NCI-H1092 treated with DMSO at 0.1 percent for 48 hours (cell line): ENCODE measurements at places on chromosomes 16 and 17.

DNA sequence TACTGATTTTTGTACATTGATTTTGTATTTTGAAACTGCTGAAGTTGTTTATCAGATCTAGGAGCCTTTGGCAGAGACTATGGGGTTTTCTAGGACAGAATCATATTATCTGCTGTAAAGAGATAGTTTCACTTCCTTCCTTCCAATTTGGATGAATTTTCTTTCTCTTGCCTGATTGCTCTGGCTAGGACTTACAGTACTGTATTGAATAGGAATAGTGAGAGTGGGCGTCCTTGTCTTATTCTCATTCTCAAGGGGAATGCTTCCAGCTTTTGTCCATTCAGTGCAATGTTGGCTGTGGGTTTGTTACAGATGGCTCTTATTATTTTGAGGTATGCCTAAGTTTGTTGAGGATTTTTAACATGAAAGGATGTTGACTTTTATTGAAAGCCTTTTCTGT lies 290.1 kb downstream of the MAP2K4 start:
- no peak for DNase-seq

DNA sequence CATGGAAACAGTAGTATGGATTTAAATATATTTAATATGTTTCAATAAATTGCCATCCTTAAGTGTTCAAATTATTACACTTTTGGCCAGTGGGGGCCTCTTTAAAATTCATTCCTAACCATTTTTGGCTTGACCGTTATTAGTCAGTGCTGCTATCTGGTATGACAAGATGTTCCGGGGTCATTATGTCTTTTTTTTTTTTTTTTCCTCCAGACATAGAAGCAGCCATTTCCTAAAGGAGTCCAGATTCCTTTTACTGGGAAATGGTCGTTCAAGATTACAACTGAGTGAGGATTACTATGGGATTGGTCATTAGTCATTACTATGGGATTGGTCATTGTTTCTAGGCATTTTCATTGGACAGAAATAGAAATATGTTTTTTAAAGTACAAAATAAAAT lies 53.4 kb downstream of the NF1 start:
- DNase-seq = no peak

DNA sequence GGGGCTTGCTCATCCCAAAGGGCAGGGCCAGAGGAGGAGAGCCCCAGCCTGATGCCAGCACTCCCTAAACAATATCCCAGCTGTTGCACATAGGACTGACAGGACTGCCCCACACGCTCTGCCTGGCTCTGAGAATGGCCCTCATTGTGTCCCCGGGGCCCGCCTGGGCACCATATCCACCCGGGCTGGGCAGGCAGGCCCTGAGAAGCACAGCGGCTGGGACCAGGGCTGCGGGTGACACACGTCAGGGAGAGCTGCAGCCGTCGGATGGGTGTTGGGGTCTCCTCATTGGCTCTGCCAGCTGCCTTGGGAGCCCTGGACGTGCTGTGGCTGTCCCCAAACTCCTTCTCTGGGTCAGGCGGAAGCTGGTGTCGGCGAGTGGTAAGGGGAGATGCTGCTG lies 4.2 kb downstream of the BCAR1 start:
- DNase-seq = no peak

- DNase-seq = no peak
Measured at GRCh38 chr17:4167786-4168185, 24.8 kb downstream of the CYB5D2 start.

DNA sequence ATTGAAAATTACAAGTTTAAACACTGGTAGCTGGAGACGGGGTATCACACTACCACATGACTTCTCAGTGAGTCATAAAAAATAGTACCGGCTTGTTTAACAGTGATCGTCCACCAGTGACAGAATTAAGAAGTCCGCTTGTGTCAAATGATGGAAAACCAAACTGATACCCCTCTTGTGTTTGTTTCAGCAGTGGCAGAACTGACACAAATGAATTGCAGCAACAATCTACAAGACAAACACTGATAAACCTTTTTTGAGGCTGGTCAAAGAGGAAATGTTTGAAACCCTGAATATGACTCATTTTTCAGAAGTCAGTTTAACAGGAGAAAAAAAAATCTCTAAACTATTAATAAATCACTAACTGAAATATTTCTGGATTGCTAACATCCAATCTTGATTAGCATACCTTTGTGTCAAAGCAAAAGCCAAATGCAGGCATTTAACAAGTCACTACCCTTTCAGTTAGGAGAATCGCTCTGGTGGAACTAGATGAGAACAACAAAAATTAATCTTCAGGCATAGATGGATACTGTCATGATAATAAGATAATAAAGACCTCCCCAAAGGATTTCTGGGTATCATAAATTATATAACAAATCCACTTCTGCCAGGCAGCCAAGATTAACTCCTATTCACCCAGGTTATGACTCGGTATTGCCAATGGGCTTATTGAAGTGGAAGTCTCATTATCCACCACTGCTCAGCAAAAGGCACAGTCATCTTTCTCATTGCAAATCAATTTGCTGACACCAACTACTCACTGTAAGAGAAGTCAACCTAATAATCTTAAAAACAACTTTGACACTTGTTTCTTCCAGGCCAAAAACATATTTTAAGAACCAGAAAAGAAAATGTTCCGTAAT lies 20.8 kb downstream of the DCUN1D3 start:
- DNase-seq = no peak

DNA sequence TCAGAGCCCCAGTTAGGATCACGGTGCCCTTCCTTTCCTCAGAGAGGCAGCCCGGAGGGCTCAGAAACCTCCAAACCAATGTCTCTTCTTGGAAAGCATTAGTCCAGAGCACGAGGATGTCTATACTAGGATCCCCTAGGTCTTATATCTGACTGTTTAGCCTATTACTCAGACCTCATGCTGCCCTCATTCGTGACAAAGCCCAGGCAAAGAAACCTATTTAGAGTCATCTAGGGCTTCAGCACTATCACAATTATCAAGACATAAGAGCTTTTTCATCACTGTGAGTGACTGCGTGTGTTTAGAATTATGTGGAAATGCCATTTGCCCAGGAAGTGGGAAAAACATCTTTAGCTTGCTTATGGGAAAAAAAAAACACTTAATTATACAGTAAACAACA lies 159.8 kb upstream of the NOL11 start:
- no peak for DNase-seq

GRCh38 chr16:59385491-59385890 lies 651.4 kb upstream of the GOT2 start:
- DNase-seq = no peak

GRCh38 chr16:1677339-1677738 lies 740 bp upstream of the JPT2 start:
- no peak for DNase-seq
